Stimulated activated CD8-positive, alpha-beta memory T cell treated with anti-CD3 and anti-CD28 coated beads, Interleukin-7, amount 100 ng/mL, for 1 hour (primary cell): ENCODE measurements at places on chromosomes 1 and 21.

DNA sequence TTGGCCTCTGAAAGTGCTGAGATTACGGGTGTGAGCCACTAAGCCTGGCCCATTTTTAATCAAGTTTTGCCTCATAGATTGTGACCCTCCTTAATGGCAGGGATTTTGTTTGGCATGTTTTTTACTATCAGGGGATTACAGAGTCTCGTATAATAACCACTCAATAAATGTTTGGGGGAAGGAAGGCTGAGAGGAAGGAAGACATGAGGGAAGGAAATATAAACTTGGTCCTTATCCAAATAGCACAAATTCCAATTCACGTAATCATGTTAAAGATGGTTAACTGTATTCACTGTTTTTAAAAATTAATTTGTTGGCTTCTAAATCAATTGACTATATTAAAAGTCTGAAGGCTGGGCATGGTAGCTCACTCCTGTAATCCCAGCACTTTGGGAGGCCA lies 30.9 kb upstream of the SERTAD4 start:
- DNase-seq: no peak

- DNase-seq: no peak
These were observed 9.2 kb downstream of the CGN start for GRCh38 chr1:151520359-151520758.

DNA sequence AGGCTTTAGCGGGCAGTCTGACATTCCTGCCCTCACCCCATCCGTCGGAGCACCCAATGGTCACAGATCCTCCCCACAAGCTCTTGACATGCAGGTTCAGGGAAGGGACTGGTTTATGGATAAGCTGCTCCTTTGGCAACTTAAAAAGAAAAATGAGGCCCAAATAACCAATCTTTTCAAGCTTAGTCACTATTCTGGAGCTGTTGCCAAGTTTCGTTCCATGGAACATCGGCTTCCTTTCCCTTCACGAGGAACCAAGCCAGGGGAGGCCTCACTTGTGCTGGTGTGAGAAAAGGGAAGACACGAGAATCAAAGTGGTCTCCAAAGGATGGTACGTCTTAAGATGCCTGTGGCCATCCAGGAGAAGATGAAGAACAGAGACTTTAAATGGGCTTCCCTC lies 46.1 kb upstream of the LPAR3 start:
- DNase-seq: no peak

DNA sequence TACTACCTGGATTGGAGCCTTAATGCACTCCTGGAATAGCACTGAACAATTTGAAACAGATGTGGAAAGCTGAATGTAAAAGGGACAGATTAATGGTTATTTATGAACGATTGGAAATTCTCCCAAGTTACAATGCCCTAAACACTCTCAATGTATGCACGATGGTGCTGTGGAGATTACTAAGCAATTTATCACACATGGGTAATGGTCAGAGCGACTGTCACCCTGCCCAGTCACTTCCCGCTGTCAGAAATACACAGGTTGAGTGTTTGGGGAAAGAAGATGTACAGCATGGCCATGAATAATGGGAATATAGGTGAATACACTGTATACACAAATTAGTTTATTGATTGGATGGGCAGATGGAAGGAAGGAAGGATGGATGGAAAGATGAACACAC lies 342.4 kb downstream of the VAV3 start:
- no peak for DNase-seq

DNA sequence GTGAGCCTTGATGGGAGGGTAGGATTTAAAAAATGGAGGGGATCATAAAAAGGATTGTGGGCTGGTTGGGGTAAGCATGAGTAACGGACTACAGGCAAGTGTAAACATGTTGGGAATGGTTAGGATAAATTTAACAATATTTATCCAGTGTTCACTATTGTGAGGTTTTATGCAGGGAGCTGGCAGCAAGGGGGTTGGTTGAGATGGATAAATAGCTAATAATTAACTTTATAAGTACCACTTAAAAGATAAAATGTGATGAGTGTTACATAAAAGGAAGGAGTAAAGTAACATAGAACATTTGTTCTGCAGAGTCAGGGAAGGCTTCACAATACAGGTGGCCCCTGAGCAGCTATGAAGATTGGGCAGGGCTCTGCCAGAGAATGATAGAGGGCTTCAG lies 109.0 kb downstream of the NGF start:
- DNase-seq: no peak

DNA sequence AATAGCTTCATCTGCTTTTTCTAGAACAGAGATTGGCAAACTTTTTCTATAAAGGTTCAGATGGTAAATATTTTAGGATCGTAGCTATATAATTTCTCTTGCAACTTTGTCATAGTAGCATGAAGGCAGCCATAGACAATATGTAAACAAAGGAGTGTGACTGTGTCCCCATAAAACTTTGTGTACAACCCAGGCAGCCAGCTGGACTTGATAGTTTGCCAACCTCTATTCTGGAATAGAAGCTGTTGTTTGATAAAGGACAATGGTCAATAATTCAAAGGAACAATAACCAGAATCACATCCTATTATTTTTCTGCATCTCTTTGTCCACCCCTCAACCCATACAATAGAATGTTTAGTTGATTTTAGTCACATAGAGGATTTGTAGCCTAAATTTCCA lies 286.7 kb downstream of the LMX1A start:
- DNase-seq: no peak

- no peak for DNase-seq
These were observed 26.2 kb downstream of the STUM start for GRCh38 chr1:226574591-226575435.

DNA sequence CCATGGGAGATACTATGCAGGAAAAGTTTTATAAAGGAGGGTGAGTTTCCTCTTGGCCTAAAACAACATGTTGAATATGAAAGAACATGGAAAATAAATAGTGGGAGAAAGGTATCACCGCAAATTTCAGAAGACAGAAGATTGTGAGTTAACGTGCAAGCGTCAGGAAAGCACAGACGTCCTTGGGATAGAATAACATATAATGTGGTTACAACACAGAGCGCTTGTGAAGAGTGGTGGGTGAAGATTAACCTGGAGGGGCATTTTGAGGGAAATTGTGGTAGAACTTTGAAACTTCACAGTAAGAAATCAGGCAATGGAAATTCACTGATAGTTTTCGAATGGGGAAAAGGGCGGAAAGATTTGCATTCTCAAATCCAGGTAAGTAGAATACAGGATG lies 47.3 kb downstream of the NEGR1 start:
- DNase-seq: no peak

GRCh38 chr1:189751311-189751710 lies 726.4 kb downstream of the BRINP3 start:
- DNase-seq: no peak

DNA sequence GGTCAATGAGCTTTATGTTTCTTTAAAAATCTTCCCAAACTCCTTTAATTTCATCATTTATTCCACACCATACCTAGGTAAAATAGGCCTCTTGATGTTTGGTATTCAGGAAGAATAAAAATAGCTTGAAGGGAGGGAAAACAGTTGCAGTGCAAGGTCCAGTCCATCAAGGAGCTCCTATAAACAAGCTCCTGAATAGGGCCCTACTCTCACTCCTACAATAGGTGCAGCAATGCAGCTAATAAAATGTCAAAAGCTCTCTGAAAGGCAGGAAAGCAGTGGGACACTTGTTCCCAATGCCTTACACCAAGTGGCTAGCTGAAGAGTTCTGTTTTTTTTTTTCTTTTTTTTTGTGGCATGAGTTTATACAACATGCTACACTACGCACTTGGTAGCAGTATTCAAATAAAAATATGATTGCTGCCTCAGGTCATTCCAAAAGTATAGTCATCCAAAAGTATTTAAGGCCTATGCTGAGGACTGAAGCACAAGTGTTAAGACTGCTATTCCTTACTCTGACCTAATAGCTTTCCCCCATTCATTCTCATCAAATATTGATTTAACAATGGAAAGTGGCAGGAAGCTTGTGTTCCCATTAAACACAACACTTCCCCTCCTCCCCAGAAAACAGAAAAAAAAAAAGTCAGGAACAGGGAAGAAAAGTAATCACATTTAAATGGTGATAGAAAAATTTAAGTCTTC lies 9.8 kb downstream of the TEX38 start:
- DNase-seq: no peak

DNA sequence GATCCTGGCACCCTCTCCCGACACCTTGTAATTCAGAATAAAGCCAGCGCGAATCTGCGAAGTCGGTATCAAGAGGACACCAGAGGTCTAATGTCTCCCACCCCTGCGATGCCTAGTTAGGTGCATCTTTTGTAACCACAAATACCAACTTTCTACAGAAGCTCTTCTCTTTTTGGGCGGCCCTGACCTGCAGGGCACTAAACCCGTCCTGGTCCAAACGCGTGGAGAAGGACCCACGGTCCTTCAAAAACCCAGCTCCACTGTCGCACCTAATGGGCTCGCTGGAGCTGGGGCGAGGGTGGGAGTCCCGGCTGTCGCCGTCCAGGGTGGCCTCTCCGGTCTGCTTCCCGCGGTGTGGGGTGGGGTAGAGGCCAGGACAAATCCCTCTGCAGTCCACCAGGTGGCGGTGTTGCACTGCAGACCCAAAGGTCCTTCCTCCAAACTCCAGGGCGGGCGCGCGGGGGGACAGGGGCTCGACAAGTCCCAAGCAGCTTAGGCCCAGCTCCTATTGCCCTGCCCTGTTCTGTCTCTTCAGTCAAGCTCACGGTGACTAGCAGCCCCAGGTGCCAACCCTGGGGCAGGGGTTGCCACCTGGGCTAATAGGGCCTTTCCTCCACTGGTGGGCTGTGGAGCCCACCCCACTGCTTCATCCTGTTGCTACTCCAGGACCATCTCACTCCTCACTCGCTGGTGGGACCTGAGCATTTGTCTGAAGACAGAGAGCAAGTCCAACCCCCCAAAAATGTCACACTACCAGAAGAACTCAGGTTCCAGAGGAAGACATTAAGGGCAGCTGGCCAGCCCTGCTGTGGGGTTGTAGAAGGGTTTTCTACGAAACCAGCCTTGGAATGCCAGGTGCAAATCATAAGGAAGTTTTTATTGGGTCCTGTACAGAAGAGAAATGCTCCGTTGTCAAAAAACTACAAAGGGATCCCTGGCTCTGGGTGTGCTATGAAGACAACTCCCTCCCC lies 2.8 kb downstream of the HES3 start:
- peak; percentile 57 for DNase-seq

DNA sequence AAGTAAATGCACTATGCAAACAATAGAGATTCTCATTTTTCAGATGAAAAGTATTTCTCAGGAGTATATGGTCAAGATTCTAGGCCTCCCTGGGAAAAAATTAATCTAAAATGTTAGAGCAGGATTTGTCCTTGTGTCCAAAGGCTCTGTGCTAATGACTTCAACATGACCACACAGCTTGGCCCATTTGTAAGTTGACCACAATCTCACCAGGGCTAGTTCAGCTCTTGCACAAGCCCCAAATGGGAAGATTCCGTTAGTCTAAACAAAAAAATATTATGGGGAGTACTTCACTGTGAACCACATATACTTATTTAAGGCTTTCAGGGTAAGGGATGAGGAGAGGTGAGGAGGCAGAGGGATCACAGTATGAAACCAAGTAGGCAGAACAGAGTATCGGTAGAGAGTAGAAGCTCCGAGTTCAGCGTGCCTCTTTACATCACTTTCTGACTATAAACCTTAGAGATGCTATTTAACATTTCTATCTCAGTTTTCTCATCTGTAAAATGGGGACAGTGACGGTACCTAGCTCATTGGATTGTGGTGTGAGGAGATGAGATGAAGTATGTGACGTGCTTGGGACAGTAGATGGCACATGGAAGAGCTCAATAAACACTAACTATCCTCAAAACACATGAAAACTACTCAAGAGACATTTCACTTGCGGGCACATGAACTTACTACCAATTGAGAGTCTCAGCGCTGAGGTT lies 37.8 kb upstream of the CTTNBP2NL start:
- DNase-seq: no peak

DNA sequence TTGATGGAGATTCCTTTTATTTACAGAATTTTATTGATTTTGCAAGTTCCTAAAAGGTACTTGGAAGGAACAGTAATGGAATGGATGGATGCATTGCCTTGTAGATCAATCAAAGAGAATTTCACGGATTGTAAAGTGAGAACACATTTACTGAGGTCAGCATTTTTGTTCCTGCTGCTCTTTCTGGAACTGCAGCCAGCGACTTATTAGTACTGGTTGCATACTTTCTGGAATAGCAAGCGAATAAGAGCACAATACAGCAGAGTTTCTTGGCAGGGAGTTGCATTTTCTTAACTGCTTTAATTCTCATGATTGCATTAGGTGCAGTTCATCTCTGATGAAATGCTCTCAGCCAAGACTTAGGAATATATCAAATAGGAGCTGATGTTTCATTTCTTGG lies 106.1 kb upstream of the CHODL start:
- no peak for DNase-seq

DNA sequence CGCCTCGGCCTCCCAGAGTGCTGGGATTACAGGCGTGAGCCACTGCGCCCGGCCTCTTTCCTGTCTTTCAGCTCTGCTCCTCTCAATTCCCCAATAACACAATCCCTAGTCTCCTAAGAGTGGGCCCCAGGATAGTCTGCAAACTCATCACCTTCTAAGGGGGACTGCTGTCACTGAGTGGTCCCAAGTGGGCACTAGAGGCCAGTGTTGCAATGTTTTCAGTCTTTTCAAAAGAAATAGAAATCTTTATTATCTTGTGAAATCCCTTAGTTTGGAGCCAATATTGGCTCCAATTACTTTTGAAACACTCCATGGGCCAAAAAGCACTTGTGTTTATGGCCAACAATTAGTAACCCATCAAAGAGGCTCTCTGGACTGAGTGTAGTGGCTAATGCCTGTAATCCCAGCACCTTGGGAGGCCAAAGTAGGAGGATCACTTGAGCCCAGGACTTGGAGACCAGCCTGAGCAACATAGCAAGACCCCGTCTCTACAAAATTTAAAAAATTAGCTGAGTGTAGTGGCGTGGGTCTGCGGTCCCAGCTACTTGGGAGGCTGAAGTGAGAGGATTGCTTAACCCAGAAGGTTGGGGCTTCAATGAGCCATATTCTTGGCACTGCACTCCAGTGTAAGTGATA lies 28.6 kb upstream of the ZNF697 start:
- no peak for DNase-seq

DNA sequence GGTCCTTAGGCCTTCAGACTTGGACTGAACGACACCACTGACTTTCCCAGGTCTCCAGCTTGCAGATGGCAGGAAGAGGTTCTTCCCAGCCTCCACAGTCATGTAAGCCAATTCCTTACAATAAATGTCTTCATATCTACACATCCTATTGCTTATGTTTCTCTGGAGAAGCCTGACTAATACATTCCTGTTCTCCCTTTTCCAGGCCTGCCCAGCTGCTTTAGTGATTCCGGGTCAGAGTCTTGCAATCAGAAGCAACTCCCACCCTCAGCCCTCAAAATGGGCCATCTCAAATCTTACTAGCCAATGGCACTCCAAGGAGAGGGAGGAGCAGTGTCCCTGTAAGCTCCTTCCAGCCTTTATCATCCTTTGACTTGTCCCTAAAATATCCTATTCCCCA lies 16.4 kb upstream of the CPT2 start:
- DNase-seq: no peak
